HuH-7.5 (cell line): ENCODE measurements at places on chromosomes 11 and 22.

GRCh38 chr11:24312464-24313238 is 184.2 kb upstream of the LUZP2 start:
- no peak for DNase-seq

- DNase-seq, result no peak
Measured at GRCh38 chr11:42006766-42007165, 547.3 kb upstream of the LRRC4C start.

- no peak for DNase-seq
Measured at GRCh38 chr11:69512136-69512535, 30.7 kb downstream of the LINC01488 start.

- DNase-seq, result peak; percentile 72
Measured at GRCh38 chr22:32204856-32205722, at the start of gene RFPL2. TSS of gene RFPL2 (minus strand) at chr22:32205073. CDS start at chr22:32202451, 2,622 bp downstream.

- no peak for DNase-seq
Measured at GRCh38 chr11:44307340-44308099, 2.4 kb downstream of the ALX4 start.

GRCh38 chr11:1532606-1533341 is 39.3 kb downstream of the DUSP8 start:
- no peak for DNase-seq

- DNase-seq, result no peak
Measured at GRCh38 chr11:46835897-46836296, 10.2 kb downstream of the CKAP5 start.

DNA sequence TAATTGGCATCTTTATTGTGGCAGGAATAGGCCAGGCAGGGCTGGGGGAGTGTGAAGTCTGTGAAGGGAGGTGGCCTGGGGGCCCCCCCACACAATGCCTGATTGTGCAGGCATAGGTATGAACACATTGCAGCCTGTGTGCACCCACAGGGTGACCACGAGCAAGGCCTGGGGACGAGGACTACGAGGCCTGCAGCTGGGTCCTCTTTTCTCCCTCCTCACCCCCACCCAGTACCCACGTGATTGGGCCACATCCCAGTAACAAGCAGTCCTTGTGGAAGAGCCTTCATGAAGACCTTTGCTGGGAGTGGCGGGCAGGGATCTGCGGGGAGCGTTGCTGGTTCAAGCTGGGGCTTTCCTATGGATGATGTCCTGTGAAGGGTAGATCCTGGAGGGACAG is 29.3 kb downstream of the ZBTB16 start:
- no peak for DNase-seq

DNA sequence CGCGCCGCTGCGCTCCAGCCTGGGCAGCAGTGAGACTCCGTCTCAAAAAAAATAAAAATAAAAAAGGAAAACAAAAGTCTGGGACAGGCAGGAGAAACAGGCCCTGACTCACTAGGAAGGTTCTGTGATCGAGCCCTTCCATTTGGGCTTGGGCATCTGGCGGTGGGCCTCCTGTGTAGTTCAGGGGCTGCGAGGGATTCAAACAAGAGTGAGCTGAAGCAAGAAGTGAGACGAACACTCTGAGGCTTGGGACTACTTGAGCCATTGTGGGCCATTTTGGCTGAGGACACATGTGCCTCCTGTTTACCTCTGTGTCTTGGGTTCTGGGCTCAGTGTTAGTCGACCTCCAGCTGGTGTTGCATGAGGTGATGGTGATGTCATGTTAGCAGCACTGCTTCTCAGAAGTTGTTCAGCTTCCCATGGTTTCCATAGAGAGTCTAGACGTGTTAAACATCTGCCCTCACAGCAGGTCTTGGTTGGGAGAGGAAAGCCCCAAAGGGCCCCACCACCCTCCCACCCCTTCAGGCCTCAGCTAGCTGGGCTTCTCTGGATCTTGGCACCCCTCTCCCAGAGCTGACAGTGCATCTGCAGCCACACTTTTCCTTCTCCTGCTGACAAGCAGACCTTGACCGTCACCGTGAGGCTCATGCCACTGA is 57.8 kb downstream of the MED15 start:
- DNase-seq, result no peak
